ENCODE measurements at places on chromosomes 5 and 9. TPM values are rescaled to one million over a fixed set of nuclear protein-coding genes. Genes with fewer than 3 reads are reported as not detected.

- DNase-seq, result no peak
- no peak overlapping the region for H3K4me3 ChIP-seq
- H3K4me1 ChIP-seq, result no peaks in the 10 kb centered on the region
- H3K27ac ChIP-seq, result no peak overlapping the region
These were observed 279.1 kb upstream of the DMAC1 start for GRCh38 chr9:8078641-8079140.

DNA sequence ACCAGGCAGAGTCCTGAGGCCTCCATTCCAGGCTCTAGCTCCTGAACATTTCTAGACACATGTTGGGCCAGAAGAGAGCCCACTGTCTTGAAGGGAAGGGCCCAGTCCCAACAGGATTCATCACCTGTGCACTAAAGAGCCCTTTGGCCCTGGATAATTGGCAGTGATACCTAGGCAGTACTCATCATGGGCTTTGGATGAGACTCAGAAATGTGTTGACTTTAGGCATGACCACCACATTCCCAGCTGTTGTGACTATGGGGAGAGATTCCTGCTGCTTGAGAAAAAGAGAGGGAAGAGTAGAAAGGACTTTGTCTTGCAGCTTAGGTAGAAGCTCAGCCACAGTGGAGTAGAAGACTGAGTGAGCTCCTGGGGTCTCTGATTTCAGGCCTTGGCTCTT lies 138.4 kb upstream of the DAPK1 start:
- H3K27me3 ChIP-seq, result no peaks in the 10 kb centered on the region
- no peak overlapping the region for H3K4me3 ChIP-seq
- H3K27ac ChIP-seq, result no peak overlapping the region
- H3K4me1 ChIP-seq, result no peaks in the 10 kb centered on the region

DNA sequence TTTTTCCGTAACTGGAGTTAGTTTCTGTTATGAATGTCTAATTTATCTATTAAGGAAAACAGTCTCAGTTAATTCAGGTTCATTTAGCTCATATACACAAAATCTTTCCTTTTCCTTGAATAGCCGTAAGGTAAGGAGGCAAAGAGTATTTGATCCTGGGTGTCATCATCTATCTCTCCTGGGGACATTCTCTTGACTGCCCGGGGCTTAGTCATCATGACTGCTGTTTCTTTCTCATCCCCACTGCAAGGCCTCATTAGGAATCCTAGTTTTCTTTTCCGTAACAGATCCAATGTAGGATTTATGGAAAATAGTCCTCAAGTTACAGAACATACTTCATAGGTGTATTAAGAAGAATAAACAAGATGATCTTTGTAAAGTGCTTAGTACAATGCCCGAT lies 134.9 kb upstream of the CHD1 start:
- no peak overlapping the region for H3K4me3 ChIP-seq
- H3K27ac ChIP-seq, result no peak overlapping the region
- H3K27me3 ChIP-seq, result no peaks in the 10 kb centered on the region
- no peaks in the 10 kb centered on the region for H3K36me3 ChIP-seq
- peaks cover 7% of the 10 kb centered on the region for H3K4me1 ChIP-seq
- no peak for DNase-seq

GRCh38 chr9:93259490-93260262 lies 75.7 kb downstream of the WNK2 start:
- H3K4me3 ChIP-seq, result no peak overlapping the region
- no peak overlapping the region for H3K27ac ChIP-seq
- H3K36me3 ChIP-seq, result no peaks in the 10 kb centered on the region

- H3K4me1 ChIP-seq, result no peaks in the 10 kb centered on the region
- no peak overlapping the region for H3K4me3 ChIP-seq
- H3K27ac ChIP-seq, result no peak overlapping the region
- no peaks in the 10 kb centered on the region for H3K27me3 ChIP-seq
- no peak for DNase-seq
These were observed 62.0 kb upstream of the ASS1 start for GRCh38 chr9:130382636-130383349.

The OR2Y1 gene
- total RNA-seq, result not detected

The PCDHB9 gene
- total RNA-seq, result 3.0 TPM
